ENCODE measurements at places on chromosomes 5 and 9.
A peak's percentile ranks its signal among the peaks of the same experiment; 100 is the strongest.

- no peak for DNase-seq
Observed at GRCh38 chr5:141182248-141182647, at the start of gene PCDHB16. Gene PCDHB16 (plus strand): TSS chr5:141182387. CDS start chr5:141182560, 173 bp downstream.

- no peak for DNase-seq
Observed at GRCh38 chr5:75324791-75325190, 12.2 kb upstream of the HMGCR start.

- DNase-seq: no peak
Observed at GRCh38 chr5:55763746-55764420, 26.0 kb downstream of the DDX4 start.

GRCh38 chr9:110641293-110641692 is 27.3 kb upstream of the MUSK start:
- DNase-seq: no peak

DNA sequence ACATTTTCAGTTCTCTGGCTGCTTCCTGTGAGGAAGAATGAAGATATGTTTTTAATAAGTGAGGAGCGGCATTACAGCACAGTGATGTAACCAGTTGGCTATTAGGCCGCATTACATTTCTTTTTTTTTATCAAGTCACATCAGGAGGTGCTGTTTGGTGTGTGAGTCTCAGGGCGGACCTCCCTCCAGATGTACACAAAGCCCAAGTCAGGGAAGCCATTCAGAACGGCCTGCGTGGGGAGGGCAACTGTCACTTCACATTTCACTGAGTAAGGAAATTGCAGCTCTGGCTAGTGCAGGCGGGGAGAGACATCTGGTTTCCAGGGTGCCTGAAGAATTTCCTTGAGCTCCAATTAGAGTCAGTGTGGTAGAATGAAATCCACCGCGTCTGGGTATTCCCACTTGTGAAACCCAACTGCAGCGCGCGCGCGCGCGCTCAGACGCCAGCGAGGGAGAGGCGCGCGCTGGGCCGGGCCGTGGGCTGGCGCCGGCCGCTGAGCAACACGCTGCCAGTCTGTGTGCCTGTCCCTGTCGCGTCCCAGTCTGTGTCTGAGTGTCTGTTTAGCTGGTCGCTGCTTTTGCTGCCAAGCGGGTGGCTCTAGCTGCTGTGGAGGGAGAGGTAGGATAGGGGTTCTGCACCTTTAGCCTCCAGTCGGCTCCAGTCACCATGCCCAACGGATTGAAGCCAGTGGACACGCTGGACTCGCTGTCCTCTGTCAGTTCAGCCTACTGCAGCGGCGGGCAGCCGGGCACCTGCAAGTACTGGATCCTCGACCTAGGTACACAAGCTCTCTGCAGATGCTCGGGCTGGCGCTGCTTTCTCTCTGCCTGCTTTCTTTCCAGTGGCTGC is 140.8 kb upstream of the OTULINL start:
- DNase-seq: peak; percentile 99

- DNase-seq: no peak
Observed at GRCh38 chr5:32777733-32778132, 66.6 kb downstream of the NPR3 start.

DNA sequence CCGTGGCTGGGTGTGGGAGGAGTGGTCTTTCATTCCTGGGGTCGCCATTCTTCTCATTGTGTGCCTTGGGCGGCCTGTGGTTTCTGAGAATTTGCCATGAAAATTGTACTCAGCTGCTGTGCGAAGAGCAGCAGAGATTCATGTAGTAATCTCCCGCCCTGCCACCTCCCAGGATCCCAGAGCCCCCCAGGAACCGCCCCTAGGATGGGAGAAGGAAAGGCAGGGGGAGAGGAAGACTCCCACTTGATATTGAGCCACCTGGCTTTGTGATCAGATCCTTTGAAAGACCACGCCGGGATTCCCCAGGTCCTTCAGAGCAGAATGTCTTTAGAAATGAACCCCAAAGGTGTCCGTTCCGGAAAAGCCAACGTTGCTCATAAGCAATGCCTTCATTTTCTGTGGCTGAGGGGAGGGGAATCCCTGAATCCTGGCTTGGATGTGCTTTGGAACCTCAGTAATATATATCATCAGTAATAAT is 27.6 kb downstream of the NEURL1B start:
- no peak for DNase-seq

- peak; percentile 66 for DNase-seq
Observed at GRCh38 chr5:137751869-137752491, 2.2 kb downstream of the HNRNPA0 start.

DNA sequence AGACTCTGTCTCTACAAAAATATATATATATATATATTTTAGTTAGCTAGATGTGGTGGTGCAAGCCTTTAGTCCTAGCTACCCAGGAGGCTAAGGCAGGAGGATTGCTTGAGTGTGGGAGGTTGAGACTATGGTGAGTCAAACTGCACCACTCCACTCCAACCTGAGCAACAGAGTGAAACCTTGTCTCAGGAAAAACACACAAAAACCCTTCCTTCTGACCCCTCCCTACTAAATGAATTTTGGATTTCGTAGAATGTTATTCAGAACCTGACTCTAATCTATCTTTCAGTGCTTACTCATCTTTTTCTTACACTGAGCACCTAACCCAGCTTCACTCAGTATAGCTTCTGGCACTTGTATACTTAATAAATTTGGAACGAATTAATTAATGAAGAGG is 35.2 kb upstream of the IL7R start:
- no peak for DNase-seq

DNA sequence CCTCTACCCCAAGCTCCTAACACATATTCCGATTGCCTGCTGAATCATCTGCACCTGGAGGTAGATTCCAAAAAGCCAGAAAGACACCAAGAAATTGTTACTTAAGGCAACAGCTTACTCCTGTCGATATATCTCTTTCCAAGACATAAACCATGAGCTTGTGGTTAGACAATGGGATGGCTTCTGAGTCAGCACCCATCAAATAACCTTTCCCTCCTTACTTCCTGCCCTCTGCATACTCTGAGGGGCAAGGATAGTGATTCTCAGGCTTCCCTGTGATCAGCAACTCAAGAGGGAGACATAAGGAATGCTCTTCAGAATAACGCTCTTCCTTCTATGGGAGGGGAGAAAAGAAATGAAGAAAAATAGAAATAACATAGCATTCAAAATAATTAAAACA is 70.9 kb downstream of the TMEM215 start:
- no peak for DNase-seq

DNA sequence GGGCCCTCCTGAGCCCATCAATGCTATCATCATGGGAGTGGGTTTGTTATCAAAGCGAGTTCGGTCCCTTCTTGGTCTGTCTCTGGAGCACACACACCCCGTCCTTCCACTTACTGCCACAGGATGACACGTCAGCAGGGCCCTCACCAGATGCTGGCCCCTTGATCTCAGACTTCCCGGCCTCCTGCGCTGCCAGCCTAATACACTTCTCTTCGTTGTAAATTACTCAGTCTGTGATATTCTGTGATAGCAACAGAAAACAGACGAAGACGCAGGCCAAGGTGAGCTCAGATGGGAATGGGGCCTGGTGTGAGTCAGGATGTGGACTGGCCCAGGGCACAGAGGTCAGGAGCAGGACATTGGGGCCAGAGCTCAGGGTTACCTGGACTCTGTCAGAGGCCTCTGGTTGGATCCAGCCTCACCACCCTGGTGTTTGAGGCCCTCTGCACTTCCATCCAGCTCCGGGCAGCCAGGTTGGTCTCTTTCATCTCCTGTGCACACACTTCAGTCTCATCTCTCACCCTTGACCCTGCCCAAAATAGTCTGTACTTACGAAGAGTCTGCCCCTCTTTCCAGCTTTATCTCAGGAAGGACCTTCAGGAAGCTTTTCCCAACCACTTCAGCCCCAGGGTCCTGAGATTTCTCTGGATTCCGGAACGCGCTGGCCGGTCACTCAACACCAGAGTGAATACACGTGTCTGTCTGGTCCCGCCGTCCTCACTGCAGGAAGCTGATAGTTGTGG is 26.0 kb upstream of the CNOT6 start:
- no peak for DNase-seq

DNA sequence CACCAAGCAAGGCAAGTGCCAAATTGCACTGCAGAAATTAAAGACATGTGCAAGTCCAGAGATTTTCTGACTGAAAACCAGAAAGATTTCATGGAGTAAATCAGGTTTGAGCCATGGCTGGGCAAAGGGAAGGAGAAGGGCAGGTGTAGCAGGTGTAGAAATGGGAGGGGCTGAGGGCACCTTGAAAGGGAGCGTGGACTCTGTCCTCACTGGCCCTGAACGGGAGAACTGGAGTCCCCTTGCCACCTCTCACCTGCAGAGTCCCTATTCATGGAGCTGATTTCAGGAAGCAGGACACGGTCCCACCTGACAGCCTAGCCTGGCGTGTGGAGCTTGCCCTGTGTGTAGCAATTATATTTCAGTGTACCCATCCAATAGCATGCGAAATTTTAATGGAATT is 46.3 kb downstream of the UBE2QL1 start:
- no peak for DNase-seq

- no peak for DNase-seq
Observed at GRCh38 chr5:79955356-79955895, 35.6 kb downstream of the MTX3 start.

DNA sequence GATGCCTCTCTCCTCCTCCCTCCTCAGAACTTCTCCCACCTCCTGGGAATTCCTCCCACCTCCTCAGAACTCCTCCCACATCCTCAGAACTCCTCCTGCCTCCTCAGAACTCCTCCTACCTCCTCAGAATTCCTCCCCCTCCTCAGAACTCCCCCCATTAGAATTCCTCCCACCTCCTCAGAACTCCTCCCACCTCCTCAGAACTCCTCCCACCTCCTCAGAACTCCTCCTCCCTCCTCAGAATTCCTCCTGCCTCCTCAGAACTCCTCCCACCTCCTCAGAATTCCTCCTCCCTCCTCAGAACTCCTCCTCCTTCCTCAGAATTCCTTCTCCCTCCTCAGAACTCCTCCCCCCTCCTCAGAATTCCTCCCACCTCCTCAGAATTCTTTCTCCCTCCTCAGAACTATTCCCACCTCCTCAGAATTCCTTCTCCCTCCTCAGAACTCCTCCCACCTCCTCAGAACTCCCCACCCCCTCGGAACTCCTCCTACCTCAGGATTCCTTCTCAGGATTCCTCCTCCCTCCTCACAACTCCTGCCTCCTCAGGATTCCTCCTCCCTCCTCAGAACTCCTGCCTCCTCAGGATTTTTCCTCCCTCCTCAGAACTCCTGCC is 23.9 kb downstream of the SLC46A2 start:
- DNase-seq: peak; percentile 42

- no peak for DNase-seq
Observed at GRCh38 chr5:52771343-52772039, 16.2 kb upstream of the ITGA1 start.

GRCh38 chr9:92794426-92794825 is 29.8 kb upstream of the BICD2 start:
- DNase-seq: no peak

DNA sequence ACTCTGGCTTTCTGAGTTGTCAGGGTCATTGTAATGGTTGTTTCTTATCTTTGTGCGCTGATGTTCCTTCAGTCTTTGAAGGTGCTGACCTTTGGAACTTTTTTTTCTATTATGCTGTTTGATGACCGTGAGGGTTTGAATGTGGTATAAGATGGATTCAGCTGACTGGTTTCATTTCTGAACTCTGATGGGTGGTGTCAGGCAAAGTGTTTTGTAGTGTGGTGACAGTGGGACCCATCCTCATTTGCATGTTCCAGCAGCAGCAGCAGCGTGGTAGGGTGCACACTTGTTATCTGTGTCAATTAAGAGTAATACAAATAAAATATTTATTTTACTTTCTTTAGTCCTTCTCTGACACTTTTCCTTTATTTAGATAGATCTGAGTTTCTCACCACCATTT is 227.7 kb upstream of the PRR16 start:
- DNase-seq: no peak

- no peak for DNase-seq
Observed at GRCh38 chr5:172505403-172505759, 51.1 kb upstream of the SH3PXD2B start.

GRCh38 chr5:10623305-10623910 is 59.5 kb downstream of the ANKRD33B start:
- no peak for DNase-seq

GRCh38 chr9:34620061-34620994 is at the start of gene DCTN3:
Gene DCTN3 (minus strand): TSS chr9:34620495. CDS start chr9:34620464, 31 bp downstream.
- peak; percentile 79 for DNase-seq

DNA sequence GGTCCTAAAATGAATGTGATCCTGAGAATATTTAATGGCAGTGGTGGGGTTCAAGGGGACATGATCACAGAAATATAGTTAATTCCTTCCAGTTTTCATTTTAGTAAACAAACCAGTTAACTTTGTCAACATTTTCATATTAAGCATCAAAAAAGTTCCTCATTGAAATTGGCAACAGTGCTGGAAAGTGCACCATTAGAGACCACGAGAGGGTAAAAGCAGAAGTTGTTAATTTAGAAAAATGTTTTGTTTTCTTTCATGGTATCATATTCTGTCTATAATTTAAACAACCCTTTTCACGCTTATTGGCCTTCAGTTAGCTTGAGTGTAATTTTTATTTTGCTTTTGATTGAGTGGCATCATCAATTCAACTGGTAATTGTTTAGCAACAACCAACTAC is 11.9 kb downstream of the GIN1 start:
- no peak for DNase-seq

- DNase-seq: no peak
Observed at GRCh38 chr5:160496784-160497183, 75.1 kb downstream of the PTTG1 start.

- DNase-seq: no peak
Observed at GRCh38 chr5:30572279-30572678, 621.2 kb upstream of the CDH6 start.

- no peak for DNase-seq
Observed at GRCh38 chr5:36728697-36729543, 122.5 kb downstream of the SLC1A3 start.

- no peak for DNase-seq
Observed at GRCh38 chr9:133981589-133981957, 10.6 kb downstream of the VAV2 start.

DNA sequence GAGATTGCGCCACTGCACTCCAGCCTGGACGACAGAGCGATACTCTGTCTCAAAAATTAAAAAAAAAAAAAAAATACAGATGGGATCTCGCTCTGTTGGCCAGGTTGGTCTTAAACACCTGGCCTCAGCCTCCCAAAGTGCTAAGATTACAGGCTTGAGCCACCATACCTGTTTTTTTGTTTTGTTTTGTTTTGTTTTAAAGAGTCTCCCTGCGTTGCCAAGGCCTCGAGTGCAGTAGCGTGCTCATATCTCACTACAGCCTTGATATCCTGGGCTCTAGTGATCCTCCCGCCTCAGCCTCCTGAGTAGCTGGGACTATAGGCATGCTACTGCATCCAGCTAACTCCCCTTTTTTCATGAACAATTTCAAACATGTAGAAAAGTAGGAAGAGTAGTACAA is 7.2 kb downstream of the ATP6V0E1 start:
- no peak for DNase-seq

GRCh38 chr5:58849921-58850667 is 267.2 kb downstream of the RAB3C start:
- no peak for DNase-seq

Measured in AG09319 (cell line).